ENCODE measurements at places on chromosomes 2 and 18. TPM values are rescaled to one million over a fixed set of nuclear protein-coding genes. Genes with fewer than 3 reads are reported as not detected.

The TMEM247 gene
- not detected for total RNA-seq

The POTEC gene
- not detected for total RNA-seq

GRCh38 chr2:21003572-21004180 lies 40.2 kb downstream of the APOB start:
- H3K27me3 ChIP-seq: no peaks in the 10 kb centered on the region
- no peak for DNase-seq
- no peak overlapping the region for H3K27ac ChIP-seq
- no peaks in the 10 kb centered on the region for H3K4me1 ChIP-seq
- H3K36me3 ChIP-seq: no peaks in the 10 kb centered on the region

GRCh38 chr2:164560181-164560792 lies 61.0 kb downstream of the GRB14 start:
- H3K4me3 ChIP-seq: no peak overlapping the region
- no peak overlapping the region for H3K27ac ChIP-seq
- DNase-seq: peak; percentile 62
- H3K36me3 ChIP-seq: no peaks in the 10 kb centered on the region
- H3K27me3 ChIP-seq: no peaks in the 10 kb centered on the region
- no peaks in the 10 kb centered on the region for H3K4me1 ChIP-seq

The SLC9A4 gene
- total RNA-seq: 143 TPM

DNA sequence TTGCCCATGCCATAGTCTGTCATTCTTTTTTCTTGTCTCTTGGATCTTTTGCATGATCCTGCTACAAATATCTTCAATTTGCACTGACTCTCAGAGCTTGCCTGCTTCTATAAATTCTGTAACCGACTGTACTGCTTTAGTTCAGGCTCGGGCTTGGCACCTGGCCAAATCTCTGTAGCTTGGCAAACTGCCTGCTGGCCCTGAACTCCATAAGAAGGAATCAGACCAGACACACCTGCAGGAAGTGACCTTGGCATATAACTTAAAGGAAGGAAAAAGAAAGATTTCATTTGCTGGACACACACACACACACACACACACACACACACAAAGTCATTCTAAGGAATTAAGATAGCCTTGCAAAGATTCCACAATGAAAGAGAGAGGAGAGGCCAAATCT lies 291.2 kb upstream of the DDX18 start:
- no peak overlapping the region for H3K4me3 ChIP-seq
- H3K36me3 ChIP-seq: no peaks in the 10 kb centered on the region
- DNase-seq: peak; percentile 96
- H3K27ac ChIP-seq: no peak overlapping the region

DNA sequence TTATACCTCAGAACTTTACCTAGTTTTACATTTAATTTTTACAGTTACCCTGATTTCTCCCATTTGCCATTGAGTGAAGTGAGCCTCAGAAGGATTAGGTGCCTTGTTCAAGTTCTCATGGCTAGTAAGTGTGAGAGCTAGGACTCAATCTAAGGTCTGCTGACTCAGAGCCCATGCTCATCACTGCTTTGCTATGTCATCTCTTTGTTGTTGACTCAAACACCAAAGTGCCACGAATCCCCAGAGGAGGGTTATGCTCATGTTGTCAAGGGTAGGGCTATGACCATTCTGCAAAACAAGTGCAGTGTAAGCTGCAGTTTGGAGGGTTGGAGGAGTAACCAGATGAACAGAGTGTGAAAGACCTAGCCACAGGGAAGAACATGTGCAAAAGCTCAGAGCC lies 185.4 kb upstream of the SKOR2 start:
- no peaks in the 10 kb centered on the region for H3K4me1 ChIP-seq
- no peaks in the 10 kb centered on the region for H3K36me3 ChIP-seq
- DNase-seq: no peak
- H3K4me3 ChIP-seq: no peak overlapping the region
- H3K27ac ChIP-seq: no peak overlapping the region

- no peaks in the 10 kb centered on the region for H3K4me1 ChIP-seq
- no peak overlapping the region for H3K27ac ChIP-seq
- H3K4me3 ChIP-seq: no peak overlapping the region
- DNase-seq: peak; percentile 22
- no peaks in the 10 kb centered on the region for H3K27me3 ChIP-seq
Measured at GRCh38 chr18:26190506-26190905, 35.7 kb upstream of the TAF4B start.

DNA sequence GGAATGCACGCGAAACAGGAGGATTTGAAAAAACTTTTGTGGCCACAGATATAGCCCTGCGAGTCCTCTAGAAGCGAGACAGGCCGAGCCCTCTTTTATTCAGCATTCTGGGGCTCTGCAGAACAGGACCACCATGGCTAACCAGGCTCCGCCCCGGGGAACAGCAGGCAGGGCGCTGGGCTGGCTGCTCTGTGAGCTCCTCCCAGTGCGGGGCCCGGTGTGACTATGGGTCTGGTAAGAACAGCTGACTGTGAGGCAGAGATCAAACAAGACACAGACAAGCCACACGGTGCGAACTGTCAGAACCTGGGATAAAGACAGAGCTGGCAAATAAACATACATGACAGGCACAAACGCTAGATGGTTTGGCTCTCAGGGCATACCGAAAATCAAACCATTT lies 15.5 kb downstream of the PXDN start:
- no peak overlapping the region for H3K4me3 ChIP-seq
- no peaks in the 10 kb centered on the region for H3K36me3 ChIP-seq
- peak; percentile 24 for DNase-seq
- peak overlapping the region; percentile 76 for H3K27ac ChIP-seq
- H3K27me3 ChIP-seq: no peaks in the 10 kb centered on the region

All from stomach (tissue), 19 donors.